ENCODE measurements at places on chromosomes 7 and 10. TPM values are rescaled to one million over a fixed set of nuclear protein-coding genes. Genes with fewer than 3 reads are reported as not detected.

GRCh38 chr10:70561070-70561469 lies 41.5 kb downstream of the PRF1 start:
- H3K27me3 ChIP-seq: no peaks in the 10 kb centered on the region
- H3K27ac ChIP-seq: no peak overlapping the region
- H3K4me3 ChIP-seq: no peak overlapping the region
- H3K4me1 ChIP-seq: no peaks in the 10 kb centered on the region
- no peak for DNase-seq

- DNase-seq: no peak
- no peaks in the 10 kb centered on the region for H3K27me3 ChIP-seq
- H3K4me1 ChIP-seq: no peaks in the 10 kb centered on the region
- H3K27ac ChIP-seq: no peak overlapping the region
- no peak overlapping the region for H3K4me3 ChIP-seq
- H3K36me3 ChIP-seq: no peaks in the 10 kb centered on the region
Observed at GRCh38 chr10:91012502-91012901, 91.6 kb upstream of the ANKRD1 start.

DNA sequence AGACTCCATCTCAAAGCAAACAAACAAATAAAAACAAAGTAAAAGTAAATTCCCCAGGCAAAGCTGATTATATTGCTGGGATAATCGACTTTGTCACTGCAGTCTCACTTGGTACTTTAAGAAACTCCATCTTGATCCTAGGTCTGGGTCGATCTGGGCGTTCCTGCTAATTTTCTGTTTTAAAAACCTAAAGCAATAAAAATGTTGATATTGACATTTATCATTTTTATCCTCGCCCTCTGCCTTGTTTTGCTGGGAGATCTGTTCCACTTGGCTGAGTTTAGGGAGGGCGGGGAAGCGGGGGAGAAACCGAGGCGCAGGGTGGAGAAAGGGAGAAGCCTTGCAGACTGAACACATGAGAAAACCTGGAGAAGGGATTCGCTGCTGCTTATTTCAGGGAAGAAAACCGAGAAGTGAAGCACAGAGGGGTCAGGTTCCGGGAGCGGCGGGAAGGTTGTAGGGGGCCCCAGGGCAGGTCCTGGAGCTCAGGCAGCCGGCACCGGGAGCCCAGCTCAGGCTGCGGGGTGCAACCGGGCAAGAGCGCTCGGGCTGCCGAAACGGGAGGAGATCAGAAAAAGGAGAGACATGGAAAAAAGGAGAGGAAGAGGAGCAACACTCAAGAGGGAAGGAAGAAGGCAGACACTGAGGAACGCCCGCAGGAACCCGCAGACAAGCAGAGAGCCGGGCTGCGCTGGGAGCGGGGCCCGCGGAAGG lies 27.3 kb upstream of the KMT2C start:
- no peak for DNase-seq
- peaks cover 22% of the 10 kb centered on the region for H3K4me1 ChIP-seq
- no peaks in the 10 kb centered on the region for H3K27me3 ChIP-seq
- H3K4me3 ChIP-seq: peak overlapping the region; percentile 65
- H3K27ac ChIP-seq: peak overlapping the region; percentile 95
- H3K36me3 ChIP-seq: no peaks in the 10 kb centered on the region

DNA sequence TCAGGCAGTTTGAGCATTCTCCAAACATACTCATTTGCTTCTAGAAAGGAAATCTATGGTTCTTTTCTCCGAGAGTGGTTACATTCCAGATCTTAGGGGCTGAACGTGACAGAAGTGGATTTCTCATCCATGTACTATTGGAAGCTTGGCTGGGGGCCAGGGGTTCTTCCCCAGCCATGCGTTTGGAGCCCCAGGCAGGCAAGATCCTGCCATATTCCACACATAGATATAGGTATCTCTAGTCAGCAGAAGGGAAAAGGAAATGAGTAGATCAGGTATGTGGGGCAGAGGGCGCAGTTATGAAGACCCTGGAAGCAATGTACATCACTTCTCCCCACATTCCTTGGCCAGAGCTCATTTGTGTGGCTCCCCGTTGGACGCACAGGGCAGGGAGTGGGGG lies 299.8 kb downstream of the CCDC3 start:
- DNase-seq: no peak
- H3K27me3 ChIP-seq: no peaks in the 10 kb centered on the region
- peaks cover 43% of the 10 kb centered on the region for H3K4me1 ChIP-seq
- H3K36me3 ChIP-seq: no peaks in the 10 kb centered on the region
- H3K4me3 ChIP-seq: no peak overlapping the region

GRCh38 chr7:70590126-70590854 lies 541.7 kb upstream of the GALNT17 start:
- no peak overlapping the region for H3K27ac ChIP-seq
- H3K4me3 ChIP-seq: no peak overlapping the region
- DNase-seq: no peak

GRCh38 chr7:150345012-150345411 lies 3.6 kb upstream of the RARRES2 start:
- H3K27me3 ChIP-seq: no peaks in the 10 kb centered on the region
- no peak overlapping the region for H3K4me3 ChIP-seq
- no peak overlapping the region for H3K27ac ChIP-seq
- no peak for DNase-seq
- H3K36me3 ChIP-seq: no peaks in the 10 kb centered on the region

DNA sequence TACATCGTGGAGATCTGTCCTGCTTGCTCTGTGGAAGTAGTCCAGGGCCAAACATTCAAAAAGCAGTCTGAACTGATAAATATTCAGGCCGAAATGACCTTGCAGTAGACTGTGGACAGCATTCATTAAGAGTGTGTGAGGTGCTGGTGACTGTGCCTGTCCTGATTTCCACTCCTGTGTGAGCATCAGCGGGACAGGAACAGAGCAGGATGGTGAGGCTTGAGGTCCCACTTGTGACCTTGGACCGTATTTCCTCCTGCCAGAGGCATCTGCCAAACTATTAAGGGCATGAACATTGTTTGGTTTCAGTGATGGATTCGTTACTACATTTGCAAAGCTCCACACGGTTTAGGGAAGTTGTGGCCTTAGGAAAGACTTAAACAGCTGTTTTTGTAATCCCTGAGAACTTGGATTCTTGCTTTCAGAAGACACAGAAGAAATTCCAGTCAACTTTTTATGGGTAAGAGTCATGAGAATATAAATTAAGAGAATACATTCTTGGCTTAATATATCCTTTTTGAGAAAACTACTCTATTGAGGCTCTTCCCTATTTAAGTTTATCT lies 32.8 kb downstream of the CCNY start:
- no peaks in the 10 kb centered on the region for H3K36me3 ChIP-seq
- no peak for DNase-seq
- H3K4me3 ChIP-seq: no peak overlapping the region
- no peaks in the 10 kb centered on the region for H3K27me3 ChIP-seq
- peaks cover 35% of the 10 kb centered on the region for H3K4me1 ChIP-seq

- peaks cover 18% of the 10 kb centered on the region for H3K36me3 ChIP-seq
- H3K27ac ChIP-seq: no peak overlapping the region
- DNase-seq: no peak
- no peaks in the 10 kb centered on the region for H3K27me3 ChIP-seq
- H3K4me1 ChIP-seq: no peaks in the 10 kb centered on the region
Observed at GRCh38 chr10:91987397-91988037, 63.9 kb downstream of the BTAF1 start.

DNA sequence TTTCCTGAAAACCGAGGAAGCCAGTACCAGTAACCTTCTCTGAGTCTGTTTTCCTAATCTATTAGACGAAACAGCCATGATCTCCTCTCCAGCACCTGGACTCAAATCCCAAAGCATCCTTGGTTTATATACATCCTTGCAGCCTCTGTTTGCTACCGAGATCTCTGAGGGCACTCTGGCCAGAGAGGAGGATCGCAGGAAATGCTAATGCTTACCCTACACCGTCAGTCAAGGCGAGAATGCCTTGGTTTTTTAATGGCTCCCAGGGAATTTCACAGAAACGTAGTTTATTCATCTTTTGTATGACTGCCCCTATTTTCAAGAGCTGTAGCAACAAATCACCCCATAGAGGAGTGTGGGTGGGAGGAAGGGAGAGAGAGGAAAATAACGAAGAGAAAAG lies 91.5 kb upstream of the CALN1 start:
- no peaks in the 10 kb centered on the region for H3K36me3 ChIP-seq
- DNase-seq: no peak
- H3K27me3 ChIP-seq: no peaks in the 10 kb centered on the region

GRCh38 chr10:122495406-122496340 lies 34.3 kb downstream of the HTRA1 start:
- no peaks in the 10 kb centered on the region for H3K27me3 ChIP-seq
- no peak overlapping the region for H3K27ac ChIP-seq
- DNase-seq: no peak
- H3K4me3 ChIP-seq: no peak overlapping the region

DNA sequence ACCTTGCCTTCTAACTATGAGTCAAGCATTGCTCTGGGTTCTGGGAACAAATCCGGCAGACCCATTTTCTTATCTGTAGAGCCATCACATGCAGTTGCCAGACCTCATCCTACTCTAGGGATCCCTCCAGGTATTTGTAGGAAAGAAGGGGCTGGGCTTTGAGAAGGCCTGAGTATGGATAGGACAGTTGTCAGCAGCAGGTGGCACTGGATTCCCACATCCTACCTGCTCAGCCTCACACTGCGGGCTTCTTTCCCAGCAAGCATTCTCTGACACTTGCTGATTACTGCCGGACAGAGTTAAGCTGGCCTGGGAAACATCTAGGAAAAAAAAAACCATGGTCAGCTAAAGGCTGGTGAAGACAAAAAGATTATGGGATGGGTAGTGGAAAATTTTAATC lies 224.1 kb downstream of the CCSER2 start:
- DNase-seq: no peak
- H3K27ac ChIP-seq: no peak overlapping the region
- no peaks in the 10 kb centered on the region for H3K36me3 ChIP-seq
- H3K4me3 ChIP-seq: no peak overlapping the region

- no peaks in the 10 kb centered on the region for H3K27me3 ChIP-seq
- no peaks in the 10 kb centered on the region for H3K4me1 ChIP-seq
- H3K27ac ChIP-seq: no peak overlapping the region
- H3K4me3 ChIP-seq: no peak overlapping the region
- DNase-seq: no peak
Observed at GRCh38 chr7:79590916-79591623, 137.6 kb upstream of the MAGI2 start.

- H3K4me1 ChIP-seq: no peaks in the 10 kb centered on the region
- no peak for DNase-seq
- no peak overlapping the region for H3K4me3 ChIP-seq
- H3K27ac ChIP-seq: no peak overlapping the region
- H3K36me3 ChIP-seq: peaks cover 4% of the 10 kb centered on the region
Observed at GRCh38 chr10:125783957-125784356, 8.3 kb upstream of the MMP21 start.

- DNase-seq: peak; percentile 50
- H3K4me1 ChIP-seq: no peaks in the 10 kb centered on the region
- H3K27me3 ChIP-seq: no peaks in the 10 kb centered on the region
- no peaks in the 10 kb centered on the region for H3K36me3 ChIP-seq
- no peak overlapping the region for H3K27ac ChIP-seq
- H3K4me3 ChIP-seq: no peak overlapping the region
Observed at GRCh38 chr7:23654508-23654907, 25.5 kb upstream of the FAM221A start.

- no peak for DNase-seq
- H3K4me3 ChIP-seq: no peak overlapping the region
- no peaks in the 10 kb centered on the region for H3K27me3 ChIP-seq
- H3K36me3 ChIP-seq: no peaks in the 10 kb centered on the region
- no peaks in the 10 kb centered on the region for H3K4me1 ChIP-seq
Observed at GRCh38 chr7:105788816-105789349, 87.5 kb downstream of the ATXN7L1 start.

DNA sequence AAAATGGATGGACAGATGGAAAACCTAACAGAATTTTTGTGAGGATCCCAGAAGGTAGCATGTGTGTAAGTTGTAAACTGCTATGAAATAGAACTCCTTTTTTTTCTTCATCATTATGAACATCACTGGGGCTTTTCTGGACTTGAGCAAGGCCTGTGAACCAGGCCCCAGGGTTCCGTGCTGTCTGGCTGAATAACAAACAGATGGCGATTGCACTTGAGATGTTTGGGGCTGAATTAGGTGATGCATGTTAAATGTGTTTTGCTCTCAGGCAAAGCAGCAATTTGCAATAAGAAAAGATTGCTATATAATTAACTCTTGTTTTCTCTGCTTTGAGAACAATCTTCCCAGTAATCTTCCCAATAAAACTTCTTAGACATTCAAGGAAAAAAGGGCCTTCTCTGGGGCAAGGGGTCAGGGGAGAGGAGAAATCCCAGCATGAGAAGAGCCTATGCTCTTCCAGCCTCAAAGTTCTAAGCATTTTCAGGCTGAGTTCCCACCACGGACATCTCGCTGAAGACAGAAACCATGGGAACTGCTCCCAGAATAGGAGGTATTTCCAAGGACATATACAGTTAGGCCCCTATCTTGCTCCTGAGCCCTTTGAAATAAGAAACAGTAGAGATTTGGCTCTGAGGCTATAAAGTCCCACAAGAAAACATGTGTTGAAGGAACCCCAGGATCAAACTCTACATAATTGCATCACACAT lies 98.7 kb downstream of the ITIH5 start:
- no peaks in the 10 kb centered on the region for H3K27me3 ChIP-seq
- DNase-seq: no peak
- H3K27ac ChIP-seq: no peak overlapping the region
- no peaks in the 10 kb centered on the region for H3K4me1 ChIP-seq

Gene MYL10
- not detected for total RNA-seq

Gene OR6B1
- total RNA-seq: not detected

Gene TMEM196
- total RNA-seq: 0.19 TPM

Gene VGF
- 29.1 TPM for total RNA-seq

Gene ACTL6B
- 0.55 TPM for total RNA-seq

Measured in pancreas (tissue), 10 donors.